Astrocyte (in vitro differentiated cells and primary cell): ENCODE measurements at places on chromosomes 4 and X. TPM values are rescaled to one million over a fixed set of nuclear protein-coding genes. Genes with fewer than 3 reads are reported as not detected.

Gene EDNRA
- 6.4 and 9.3 TPM in 2 replicates for total RNA-seq

- no peak overlapping the region for H3K4me3 ChIP-seq
- H3K36me3 ChIP-seq = no peaks in the 10 kb centered on the region
- no peak for DNase-seq
- H3K27ac ChIP-seq = no peak overlapping the region
- no peaks in the 10 kb centered on the region for H3K4me1 ChIP-seq
- H3K27me3 ChIP-seq = no peaks in the 10 kb centered on the region
Measured at GRCh38 chr4:161132715-161133425, 1030.9 kb downstream of the FSTL5 start.

DNA sequence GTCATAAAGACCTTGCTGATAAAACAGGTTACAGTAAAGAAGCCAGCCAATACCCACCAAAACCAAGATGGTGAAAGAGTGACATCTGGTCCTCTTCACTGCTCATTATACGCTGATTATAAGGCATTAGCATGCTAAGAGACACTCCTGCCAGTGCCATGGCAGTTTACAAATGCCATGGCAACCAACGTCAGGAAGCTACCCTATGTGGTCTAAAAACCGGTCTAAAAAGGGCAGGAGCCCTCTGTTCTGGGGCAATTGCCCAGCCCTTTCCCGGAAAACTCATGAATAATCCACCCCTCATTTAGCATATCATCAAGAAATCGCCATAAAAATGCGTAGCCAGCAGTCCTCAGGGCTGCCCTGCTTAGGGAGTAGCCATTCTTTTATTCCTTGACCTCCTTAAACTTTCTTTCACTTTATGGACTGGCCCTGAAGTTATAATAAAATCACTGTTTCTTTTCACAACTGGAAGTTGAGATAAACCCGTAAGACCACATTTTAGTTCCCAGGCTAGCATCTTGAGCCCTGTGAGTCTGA, 260.5 kb upstream of the FAT1 start:
- no peaks in the 10 kb centered on the region for H3K36me3 ChIP-seq
- peaks cover 7% of the 10 kb centered on the region for H3K4me1 ChIP-seq

DNA sequence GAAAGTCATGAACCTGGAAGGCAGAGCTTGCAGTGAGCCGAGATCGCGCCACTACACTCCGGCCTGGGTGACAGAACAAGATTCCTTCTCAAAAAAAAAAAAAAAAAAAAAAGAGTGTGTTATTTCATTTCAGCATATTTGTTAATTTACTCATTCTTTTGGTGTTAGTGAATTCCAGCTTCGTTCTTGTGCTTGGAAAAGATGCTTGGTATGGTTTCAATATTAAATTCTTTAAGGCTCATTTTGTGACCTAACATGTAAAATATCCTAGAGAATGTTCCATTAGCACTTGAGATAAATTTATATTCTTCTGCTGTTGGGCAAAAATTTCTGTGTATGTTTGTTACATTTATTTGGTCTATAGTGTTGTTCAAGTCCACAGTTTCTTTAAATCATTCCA, 66.8 kb downstream of the SPIN3 start:
- no peak for DNase-seq
- H3K27ac ChIP-seq = no peak overlapping the region
- H3K36me3 ChIP-seq = no peaks in the 10 kb centered on the region
- no peaks in the 10 kb centered on the region for H3K4me1 ChIP-seq
- H3K27me3 ChIP-seq = no peaks in the 10 kb centered on the region
- no peak overlapping the region for H3K4me3 ChIP-seq

- H3K27me3 ChIP-seq = no peaks in the 10 kb centered on the region
- no peak overlapping the region for H3K4me3 ChIP-seq
- H3K4me1 ChIP-seq = no peaks in the 10 kb centered on the region
- no peak overlapping the region for H3K27ac ChIP-seq
- no peak for DNase-seq
Measured at GRCh38 chrX:69562904-69563578, 52.9 kb upstream of the EDA start.

- no peaks in the 10 kb centered on the region for H3K27me3 ChIP-seq
- H3K4me1 ChIP-seq = no peaks in the 10 kb centered on the region
- no peak for DNase-seq
- peaks cover 2% of the 10 kb centered on the region for H3K36me3 ChIP-seq
Measured at GRCh38 chrX:154470914-154471568, 8.0 kb downstream of the LAGE3 start.

GRCh38 chr4:76980261-76980660, 30.7 kb downstream of the SEPTIN11 start:
- no peak overlapping the region for H3K4me3 ChIP-seq
- no peaks in the 10 kb centered on the region for H3K27me3 ChIP-seq
- peaks cover 6% of the 10 kb centered on the region for H3K36me3 ChIP-seq
- H3K27ac ChIP-seq = no peak overlapping the region

Gene PARM1
- 1.2 and 2.4 TPM in 2 replicates for total RNA-seq

Gene GPR173
- 8.1 and 8.2 TPM in 2 replicates for total RNA-seq

GRCh38 chrX:22690116-22690515, 309.6 kb upstream of the DDX53 start:
- no peaks in the 10 kb centered on the region for H3K27me3 ChIP-seq
- peaks cover 8% of the 10 kb centered on the region for H3K4me1 ChIP-seq
- no peak overlapping the region for H3K27ac ChIP-seq
- H3K4me3 ChIP-seq = no peak overlapping the region
- DNase-seq = no peak

- H3K36me3 ChIP-seq = no peaks in the 10 kb centered on the region
- no peak for DNase-seq
- H3K4me1 ChIP-seq = peaks cover 29% of the 10 kb centered on the region
- no peak overlapping the region for H3K4me3 ChIP-seq
- H3K27me3 ChIP-seq = no peaks in the 10 kb centered on the region
Measured at GRCh38 chrX:65601126-65601525, 66.3 kb upstream of the MSN start.

Gene ZNF711
- total RNA-seq = 10.8 and 12.5 TPM in 2 replicates

- H3K27me3 ChIP-seq = no peaks in the 10 kb centered on the region
- DNase-seq = no peak
- no peak overlapping the region for H3K27ac ChIP-seq
- H3K4me3 ChIP-seq = no peak overlapping the region
- H3K36me3 ChIP-seq = no peaks in the 10 kb centered on the region
Measured at GRCh38 chr4:152514356-152514755, 21.5 kb downstream of the FBXW7 start.

- DNase-seq = peak; percentile 75
- peaks cover 19% of the 10 kb centered on the region for H3K4me1 ChIP-seq
- no peaks in the 10 kb centered on the region for H3K27me3 ChIP-seq
- H3K36me3 ChIP-seq = no peaks in the 10 kb centered on the region
- H3K4me3 ChIP-seq = no peak overlapping the region
Measured at GRCh38 chr4:54085284-54085683, 14.7 kb upstream of the GSX2 start.

GRCh38 chrX:42485601-42486000, 292.4 kb downstream of the PPP1R2C start:
- DNase-seq = peak; percentile 21
- H3K27ac ChIP-seq = no peak overlapping the region
- H3K36me3 ChIP-seq = no peaks in the 10 kb centered on the region
- no peaks in the 10 kb centered on the region for H3K4me1 ChIP-seq
- H3K27me3 ChIP-seq = no peaks in the 10 kb centered on the region
- no peak overlapping the region for H3K4me3 ChIP-seq

DNA sequence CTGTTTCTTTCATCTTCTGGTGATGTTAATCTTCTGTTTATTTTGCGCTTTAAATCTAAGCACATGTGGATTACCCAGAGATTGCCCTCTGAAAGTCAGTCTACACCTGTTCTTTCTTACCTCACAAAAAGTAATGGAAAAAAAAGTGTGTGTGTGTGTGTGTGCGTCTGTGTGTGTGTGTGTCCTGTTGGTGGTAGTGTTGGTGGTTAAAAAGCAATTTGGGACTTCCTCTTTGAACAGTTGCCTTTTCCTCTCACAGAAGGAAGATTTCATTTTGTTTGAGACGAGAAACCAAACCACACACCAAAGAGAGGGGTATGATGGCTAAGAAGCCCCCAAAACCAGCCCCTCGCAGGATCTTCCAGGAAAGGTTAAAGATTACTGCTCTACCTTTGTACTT, at the start of gene STAP1:
TSS of gene STAP1 (plus strand) at position 235 of the 400 bp plus-strand sequence. CDS start at position 318, 83 bp downstream.
- H3K27me3 ChIP-seq = no peaks in the 10 kb centered on the region
- H3K4me1 ChIP-seq = no peaks in the 10 kb centered on the region
- no peak within 1 kb of the TSS for H3K27ac ChIP-seq
- DNase-seq = no peak
- no peak within 1 kb of the TSS for H3K4me3 ChIP-seq

GRCh38 chr4:128521156-128521555, 233.5 kb upstream of the PGRMC2 start:
- peak; percentile 74 for DNase-seq
- H3K27me3 ChIP-seq = no peaks in the 10 kb centered on the region
- no peaks in the 10 kb centered on the region for H3K36me3 ChIP-seq
- H3K4me3 ChIP-seq = no peak overlapping the region
- H3K27ac ChIP-seq = peak overlapping the region; percentile 70
- H3K4me1 ChIP-seq = peaks cover 61% of the 10 kb centered on the region

DNA sequence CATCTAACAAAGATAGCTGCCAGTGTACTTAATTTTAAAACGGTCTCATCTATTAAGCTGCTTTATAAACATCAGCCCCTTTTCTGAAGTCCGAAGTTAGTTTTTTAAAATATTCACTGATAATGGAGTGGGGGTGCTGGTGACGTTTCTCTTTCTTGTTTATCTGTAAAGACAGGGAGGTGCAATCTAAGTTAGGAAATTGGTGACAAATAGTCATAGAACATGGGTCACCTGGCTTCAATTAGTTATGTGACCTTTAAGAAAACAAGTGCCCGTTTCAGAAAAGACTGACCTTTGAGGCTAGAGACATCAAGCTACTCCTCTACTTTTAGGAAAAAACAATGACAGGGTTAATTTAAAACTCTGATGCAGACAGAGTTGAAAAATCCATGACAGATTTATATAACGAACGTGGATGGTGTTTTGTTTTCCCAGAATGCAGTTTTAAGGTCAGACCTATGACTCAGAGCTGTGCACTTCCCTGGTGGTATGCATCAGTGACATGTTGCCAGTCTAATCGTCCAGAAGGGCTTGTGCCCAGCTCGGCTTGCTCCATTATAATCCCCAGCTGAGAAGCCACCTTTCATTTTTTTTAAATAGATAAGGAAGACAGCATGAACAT, 38.2 kb downstream of the FHL1 start:
- no peaks in the 10 kb centered on the region for H3K27me3 ChIP-seq
- no peak overlapping the region for H3K4me3 ChIP-seq
- no peaks in the 10 kb centered on the region for H3K36me3 ChIP-seq
- peak overlapping the region; percentile 25 for H3K27ac ChIP-seq
- DNase-seq = peak; percentile 47

DNA sequence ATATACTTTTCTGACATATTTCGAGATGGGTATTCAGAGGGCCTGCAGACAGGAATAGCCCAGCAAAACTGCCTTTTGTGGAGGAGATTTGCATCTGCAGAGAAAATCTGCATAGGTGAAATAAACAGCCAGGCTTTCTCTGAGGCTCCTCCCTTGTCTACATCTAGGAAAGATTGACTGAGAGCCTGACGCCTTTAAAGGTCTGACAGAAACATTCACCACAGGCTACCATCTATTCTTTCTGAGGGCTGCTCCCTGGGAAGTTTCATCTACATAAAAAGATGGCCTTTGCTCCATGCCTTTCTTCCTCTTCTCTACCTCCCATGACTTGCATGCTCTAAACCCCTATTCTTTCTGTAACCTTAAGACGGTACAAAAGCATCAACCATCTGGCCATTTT, 55.0 kb upstream of the AP1S2 start:
- H3K36me3 ChIP-seq = no peaks in the 10 kb centered on the region
- H3K27me3 ChIP-seq = no peaks in the 10 kb centered on the region
- no peaks in the 10 kb centered on the region for H3K4me1 ChIP-seq
- DNase-seq = no peak
- H3K27ac ChIP-seq = no peak overlapping the region

DNA sequence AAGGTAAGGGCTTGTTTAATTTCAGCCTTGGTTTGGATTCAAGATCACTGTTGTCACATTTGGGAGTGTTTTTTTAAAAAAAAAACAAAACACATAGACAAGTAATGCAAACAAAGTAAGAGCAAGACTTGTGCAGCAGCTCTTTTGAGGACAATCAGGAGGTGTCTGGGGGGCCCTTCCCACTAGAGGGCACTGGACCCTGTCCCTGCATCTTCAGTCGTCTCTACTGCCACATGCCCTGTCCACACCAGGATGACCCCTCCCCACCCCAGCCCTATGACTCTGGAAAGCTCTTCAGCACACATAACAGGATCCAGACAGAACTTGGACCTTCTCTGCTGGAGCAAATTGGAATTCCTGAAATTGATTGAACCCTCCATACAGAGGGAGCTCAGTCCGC, 71.0 kb downstream of the USP46 start:
- no peak overlapping the region for H3K4me3 ChIP-seq
- H3K36me3 ChIP-seq = no peaks in the 10 kb centered on the region
- H3K27ac ChIP-seq = peak overlapping the region; percentile 91
- H3K4me1 ChIP-seq = peaks cover 17% of the 10 kb centered on the region
- no peaks in the 10 kb centered on the region for H3K27me3 ChIP-seq

GRCh38 chr4:151195801-151196200, 81.2 kb upstream of the PRSS48 start:
- DNase-seq = peak; percentile 74
- H3K27me3 ChIP-seq = no peaks in the 10 kb centered on the region
- no peaks in the 10 kb centered on the region for H3K36me3 ChIP-seq
- H3K27ac ChIP-seq = peak overlapping the region; percentile 74
- peaks cover 11% of the 10 kb centered on the region for H3K4me1 ChIP-seq

- no peaks in the 10 kb centered on the region for H3K36me3 ChIP-seq
- H3K4me3 ChIP-seq = no peak overlapping the region
- peaks cover 13% of the 10 kb centered on the region for H3K4me1 ChIP-seq
- H3K27ac ChIP-seq = no peak overlapping the region
- no peak for DNase-seq
- H3K27me3 ChIP-seq = no peaks in the 10 kb centered on the region
Measured at GRCh38 chr4:185654311-185654710, 119.0 kb upstream of the PDLIM3 start.

Gene IL15
- total RNA-seq = 3.6 and 4.8 TPM in 2 replicates

GRCh38 chrX:15165832-15166231, 104.1 kb downstream of the ASB9 start:
- H3K4me1 ChIP-seq = no peaks in the 10 kb centered on the region
- DNase-seq = no peak
- no peaks in the 10 kb centered on the region for H3K36me3 ChIP-seq
- no peaks in the 10 kb centered on the region for H3K27me3 ChIP-seq
- no peak overlapping the region for H3K27ac ChIP-seq

Gene PTTG2
- not detected in 2 replicates for total RNA-seq

Gene ENAM
- total RNA-seq = 0.11 and 0.38 TPM in 2 replicates

Gene STBD1
- total RNA-seq = 7.2 and 9.7 TPM in 2 replicates

DNA sequence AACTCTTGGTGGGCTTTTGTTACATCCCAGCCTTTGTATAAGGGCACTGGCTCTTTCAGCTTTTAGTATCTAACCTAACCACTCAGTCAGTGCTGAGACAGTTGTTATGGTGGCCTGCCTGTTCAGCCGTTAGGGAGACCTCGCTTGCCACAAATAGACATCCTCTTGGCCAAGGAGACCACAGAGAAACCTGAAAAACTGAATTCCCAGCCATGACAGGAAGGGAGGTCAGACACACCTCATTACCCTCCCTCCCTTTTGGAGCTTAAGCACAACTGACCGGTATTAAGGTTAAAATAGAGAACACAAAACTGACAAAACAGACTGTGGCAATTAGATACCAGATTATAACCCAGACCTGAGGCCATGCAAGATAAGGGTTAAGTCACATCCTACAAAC, 1639.3 kb downstream of the RPA4 start:
- DNase-seq = no peak
- H3K27me3 ChIP-seq = no peaks in the 10 kb centered on the region
- H3K27ac ChIP-seq = no peak overlapping the region
- no peaks in the 10 kb centered on the region for H3K4me1 ChIP-seq
- H3K4me3 ChIP-seq = no peak overlapping the region
- H3K36me3 ChIP-seq = no peaks in the 10 kb centered on the region

- no peaks in the 10 kb centered on the region for H3K4me1 ChIP-seq
- H3K4me3 ChIP-seq = no peak overlapping the region
- H3K27ac ChIP-seq = no peak overlapping the region
- no peaks in the 10 kb centered on the region for H3K27me3 ChIP-seq
- peak; percentile 39 for DNase-seq
Measured at GRCh38 chr4:72295966-72296557, 264.3 kb downstream of the NPFFR2 start.

Gene PNMA5
- total RNA-seq = not detected in 2 replicates
